CD4-positive, alpha-beta T cell (primary cell): ENCODE measurements at places on chromosomes 11 and 22.

GRCh38 chr11:101363706-101364275, 220.0 kb downstream of the TRPC6 start:
- H3K27me3 ChIP-seq, result no peaks in the 10 kb centered on the region
- H3K4me1 ChIP-seq, result no peaks in the 10 kb centered on the region
- H3K36me3 ChIP-seq, result no peaks in the 10 kb centered on the region
- H3K4me3 ChIP-seq, result no peak overlapping the region

- no peaks in the 10 kb centered on the region for H3K4me1 ChIP-seq
- H3K27me3 ChIP-seq, result no peaks in the 10 kb centered on the region
- no peak overlapping the region for H3K4me3 ChIP-seq
- no peaks in the 10 kb centered on the region for H3K36me3 ChIP-seq
Observed at GRCh38 chr11:133175103-133175502, 357.2 kb downstream of the OPCML start.

DNA sequence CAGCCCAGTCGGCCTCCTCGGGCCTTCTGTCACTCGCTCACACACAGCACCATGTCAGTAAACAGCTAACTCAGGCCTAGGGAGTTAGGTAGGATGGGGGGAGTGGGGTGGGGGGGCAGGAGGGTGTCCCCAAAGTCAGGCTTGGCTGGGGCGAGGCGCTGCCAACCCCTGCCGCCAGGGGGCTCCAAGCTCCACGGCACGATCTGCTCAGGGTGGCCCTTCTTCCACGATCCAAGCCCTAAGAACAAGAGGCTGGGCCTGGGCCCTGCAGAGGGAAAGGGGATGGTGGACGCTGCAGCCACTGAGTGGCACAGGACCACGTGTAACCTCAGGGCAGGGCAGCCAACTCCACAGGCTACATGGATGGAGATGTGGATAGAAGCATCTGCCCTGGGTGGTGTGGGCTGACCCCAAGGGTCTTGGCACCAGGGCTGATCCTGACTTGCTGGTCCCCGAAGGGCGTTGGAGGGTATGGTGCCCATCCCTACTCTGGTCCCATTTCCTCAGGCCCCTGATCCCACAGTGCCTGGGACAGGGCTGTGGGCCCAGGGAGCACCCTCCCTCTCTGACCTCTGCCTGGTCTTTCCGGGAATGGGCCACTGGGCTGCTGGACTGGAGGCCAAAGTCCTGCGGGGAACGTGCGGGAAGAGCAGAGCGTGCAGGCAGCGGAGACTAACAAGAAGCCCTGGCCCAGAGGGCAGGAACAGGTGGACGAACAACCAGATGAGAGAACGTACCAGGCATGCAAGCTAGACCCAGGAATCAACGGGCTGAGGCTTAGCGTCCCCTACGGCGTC, 29.1 kb upstream of the TXNRD2 start:
- peaks cover 18% of the 10 kb centered on the region for H3K4me1 ChIP-seq
- peaks cover 12% of the 10 kb centered on the region for H3K36me3 ChIP-seq

GRCh38 chr11:39810358-39810757, 1649.1 kb downstream of the LRRC4C start:
- H3K36me3 ChIP-seq, result no peaks in the 10 kb centered on the region
- H3K4me3 ChIP-seq, result no peak overlapping the region
- H3K4me1 ChIP-seq, result no peaks in the 10 kb centered on the region
- H3K27me3 ChIP-seq, result no peaks in the 10 kb centered on the region
- no peak overlapping the region for H3K27ac ChIP-seq
- DNase-seq, result no peak

DNA sequence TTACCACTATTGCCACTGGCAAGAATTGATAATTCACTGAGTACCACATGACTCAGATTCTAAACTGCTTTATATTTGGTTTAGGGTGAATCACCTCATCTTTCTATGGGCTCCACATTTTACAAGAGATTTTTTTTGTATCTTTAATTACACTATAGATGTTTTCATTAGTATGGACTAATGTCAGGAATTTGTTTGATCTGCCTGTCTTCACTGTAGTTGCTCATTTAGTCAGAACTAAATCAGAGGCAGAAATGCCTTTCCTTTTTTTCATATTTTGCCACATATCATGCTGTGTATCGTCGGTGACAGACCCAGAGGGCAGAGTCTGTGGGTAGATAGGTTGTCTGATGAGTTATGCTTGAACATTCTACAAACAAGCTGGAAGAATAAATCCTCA, 524.1 kb downstream of the METTL15 start:
- H3K4me1 ChIP-seq, result no peaks in the 10 kb centered on the region
- H3K4me3 ChIP-seq, result no peak overlapping the region

DNA sequence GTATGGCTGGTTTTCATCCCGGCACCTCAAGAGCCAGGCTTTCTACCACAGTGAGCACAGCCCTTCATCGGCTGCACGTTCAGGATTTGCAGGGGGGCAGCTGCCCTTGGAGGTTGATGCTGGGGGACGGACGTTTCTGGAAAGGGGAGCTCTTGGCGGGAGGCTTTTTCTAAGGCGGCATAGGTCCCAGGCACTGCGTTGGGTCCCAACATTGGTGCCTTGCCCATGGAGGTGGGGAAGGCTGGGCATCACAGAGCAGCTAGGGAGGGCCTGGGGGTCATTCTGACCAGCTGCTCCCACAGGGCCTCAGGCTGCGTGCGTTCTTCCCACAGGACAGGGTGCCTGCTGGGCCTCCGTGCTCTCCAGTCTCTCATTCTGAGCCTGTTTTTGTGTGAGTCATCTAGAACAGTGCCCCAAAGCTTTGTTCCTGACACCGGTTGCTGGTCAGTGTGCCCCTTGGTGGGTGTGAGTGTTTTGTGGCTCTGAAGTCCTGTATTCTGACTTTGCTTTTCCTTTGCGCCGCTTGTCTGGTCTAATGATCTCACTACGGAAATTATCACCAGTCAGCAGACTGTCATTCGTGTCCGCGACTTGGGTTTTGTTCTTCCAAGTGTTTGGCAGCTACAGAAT, 275.9 kb downstream of the TBC1D22A start:
- H3K27ac ChIP-seq, result no peak overlapping the region
- peaks cover 3% of the 10 kb centered on the region for H3K4me1 ChIP-seq
- no peaks in the 10 kb centered on the region for H3K27me3 ChIP-seq
- DNase-seq, result no peak
- H3K36me3 ChIP-seq, result peaks cover 6% of the 10 kb centered on the region

DNA sequence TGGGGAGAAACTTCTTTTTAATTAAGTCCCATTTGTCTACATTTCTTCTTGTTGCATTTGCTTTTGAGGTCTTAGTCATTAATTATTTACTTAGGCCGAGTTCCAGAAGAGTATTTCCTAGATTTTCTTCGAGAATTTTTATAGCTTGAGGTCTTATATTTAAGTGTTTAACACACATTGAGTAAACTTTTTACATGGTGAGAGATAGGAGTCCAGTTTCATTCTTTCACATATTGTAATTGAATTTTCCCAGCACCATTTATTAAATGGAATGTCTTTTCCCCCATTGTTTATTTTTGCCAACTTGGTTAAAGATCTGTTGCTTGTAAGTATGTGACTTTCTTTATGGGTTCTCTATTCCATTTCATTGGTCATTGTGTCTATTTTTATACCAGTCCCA, 1344.0 kb upstream of the RAG2 start:
- H3K27ac ChIP-seq, result no peak overlapping the region
- no peak overlapping the region for H3K4me3 ChIP-seq
- DNase-seq, result no peak
- no peaks in the 10 kb centered on the region for H3K4me1 ChIP-seq
- no peaks in the 10 kb centered on the region for H3K27me3 ChIP-seq
- no peaks in the 10 kb centered on the region for H3K36me3 ChIP-seq

DNA sequence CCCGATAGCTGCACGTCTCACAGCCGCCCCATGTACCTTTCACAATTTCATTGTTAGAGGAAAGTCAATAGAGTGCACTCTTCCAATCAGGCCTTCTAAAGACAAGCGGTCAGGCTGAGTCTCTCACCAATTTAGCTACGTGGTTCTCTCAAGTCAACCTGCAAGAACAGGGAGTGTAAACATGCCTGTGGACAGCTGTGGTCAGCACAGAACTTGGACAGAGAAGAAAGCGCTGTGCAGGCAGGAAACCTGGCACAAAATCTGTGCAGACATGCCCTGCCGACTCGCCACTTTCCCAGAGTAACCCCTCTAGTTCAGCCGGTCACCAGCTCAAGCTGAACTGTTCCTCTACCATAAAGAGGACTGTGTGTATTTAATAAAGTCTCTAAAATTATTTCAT, 39.5 kb downstream of the CHKA start:
- H3K4me1 ChIP-seq, result no peaks in the 10 kb centered on the region
- H3K36me3 ChIP-seq, result no peaks in the 10 kb centered on the region
- no peak for DNase-seq
- H3K27ac ChIP-seq, result no peak overlapping the region
- no peak overlapping the region for H3K4me3 ChIP-seq

DNA sequence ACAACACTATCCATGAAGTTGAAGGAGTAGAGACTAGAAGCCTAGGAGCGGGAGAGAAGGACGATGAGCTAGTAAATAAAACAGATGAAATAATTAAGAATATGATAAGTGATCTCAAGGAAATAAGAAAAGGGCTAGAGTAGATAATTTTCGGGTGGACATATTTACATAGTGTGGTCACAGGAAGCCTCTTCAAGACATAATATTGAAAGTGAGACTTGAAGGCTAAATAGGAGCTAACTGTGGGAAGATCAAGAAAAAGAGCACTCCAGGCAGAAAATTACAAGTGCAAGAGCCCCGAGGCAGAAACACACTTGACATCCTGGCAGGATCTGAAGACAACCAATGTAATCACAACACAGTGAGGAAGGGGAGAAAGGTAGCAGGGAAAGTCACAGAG, 11.9 kb upstream of the PPFIBP2 start:
- H3K4me3 ChIP-seq, result no peak overlapping the region
- no peaks in the 10 kb centered on the region for H3K4me1 ChIP-seq
- no peak overlapping the region for H3K27ac ChIP-seq
- DNase-seq, result no peak
- H3K36me3 ChIP-seq, result no peaks in the 10 kb centered on the region

GRCh38 chr11:79253280-79253679, 187.6 kb downstream of the TENM4 start:
- H3K36me3 ChIP-seq, result no peaks in the 10 kb centered on the region
- no peaks in the 10 kb centered on the region for H3K4me1 ChIP-seq
- H3K27ac ChIP-seq, result no peak overlapping the region

DNA sequence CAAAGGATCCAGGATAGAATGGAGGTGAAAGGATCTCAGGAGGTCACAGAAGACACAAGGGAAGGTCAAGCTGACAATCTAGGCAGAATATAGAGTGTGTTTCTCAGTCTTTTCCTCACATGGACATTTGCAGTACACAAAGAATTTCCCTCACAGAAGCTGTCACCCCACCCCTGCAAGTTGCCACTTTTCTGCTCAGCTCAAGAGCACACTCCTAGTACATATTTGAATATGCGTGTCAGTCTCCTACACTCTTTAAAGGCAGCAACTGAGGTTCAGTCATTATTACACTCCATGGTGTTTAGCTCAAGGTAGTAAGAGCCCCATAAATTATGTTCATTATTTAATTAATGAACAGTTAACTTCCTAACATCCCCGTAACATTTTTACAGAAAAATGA, 59.1 kb downstream of the ETS1 start:
- DNase-seq, result no peak
- H3K27me3 ChIP-seq, result no peaks in the 10 kb centered on the region
- no peaks in the 10 kb centered on the region for H3K36me3 ChIP-seq
- H3K27ac ChIP-seq, result no peak overlapping the region

DNA sequence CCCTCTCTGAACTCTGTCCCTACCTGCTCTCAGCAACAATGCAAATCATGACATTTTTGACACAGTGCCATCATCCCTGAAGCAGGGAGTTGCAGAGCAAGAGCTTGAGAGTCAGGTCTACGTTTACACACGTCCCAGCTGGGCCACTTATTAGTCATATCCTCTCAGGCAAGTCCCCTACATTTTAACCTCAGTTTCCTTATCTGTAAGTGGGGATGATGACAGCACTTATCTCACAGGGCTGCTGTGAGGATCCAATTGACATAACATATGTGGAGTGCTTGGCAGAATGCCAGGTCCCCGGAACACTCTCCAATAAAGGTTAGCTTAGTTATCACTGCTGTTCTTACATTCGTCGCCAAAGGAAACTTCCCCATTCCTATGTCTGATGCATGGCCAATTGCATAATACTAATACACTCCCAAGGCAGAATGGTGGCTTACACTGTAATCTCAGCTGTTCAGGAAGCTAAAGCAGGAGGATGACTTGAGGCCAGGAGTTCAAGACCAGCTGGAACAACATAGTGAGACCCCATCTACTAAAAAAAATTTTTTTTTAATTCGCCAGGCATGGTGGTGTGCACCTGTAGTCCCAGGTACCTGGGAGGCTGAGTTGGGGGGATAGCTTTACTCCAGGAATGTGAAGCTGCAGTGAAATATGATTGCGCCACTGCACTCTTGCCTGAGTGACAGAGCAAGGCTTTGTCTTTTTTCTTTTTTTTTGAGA, 16.6 kb downstream of the ASCC2 start:
- H3K4me3 ChIP-seq, result no peak overlapping the region
- H3K36me3 ChIP-seq, result peaks cover 71% of the 10 kb centered on the region
- no peaks in the 10 kb centered on the region for H3K4me1 ChIP-seq
- no peak overlapping the region for H3K27ac ChIP-seq
- DNase-seq, result no peak
- H3K27me3 ChIP-seq, result no peaks in the 10 kb centered on the region

- DNase-seq, result no peak
- H3K27ac ChIP-seq, result no peak overlapping the region
- H3K27me3 ChIP-seq, result no peaks in the 10 kb centered on the region
- H3K4me3 ChIP-seq, result no peak overlapping the region
- H3K4me1 ChIP-seq, result peaks cover 3% of the 10 kb centered on the region
- H3K36me3 ChIP-seq, result no peaks in the 10 kb centered on the region
Observed at GRCh38 chr11:118859973-118860372, 23.7 kb upstream of the CXCR5 start.

DNA sequence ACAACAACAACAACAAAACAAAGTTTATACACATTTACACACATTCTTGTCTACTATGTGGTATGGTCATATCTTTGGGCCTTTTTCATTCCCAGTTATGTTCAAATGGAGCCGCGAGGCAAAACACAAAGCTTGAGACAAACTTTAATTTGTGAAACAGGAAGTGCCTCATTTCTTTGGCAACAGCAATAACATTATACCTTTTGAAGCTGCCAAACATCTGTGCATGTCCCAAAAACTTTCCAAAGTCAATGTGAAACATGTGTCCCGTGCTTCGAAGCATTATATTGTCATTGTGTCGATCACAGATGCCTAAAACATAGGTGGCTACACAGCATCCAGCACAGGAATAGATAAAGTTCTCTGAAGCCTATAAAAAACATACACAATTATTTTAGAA, 25.0 kb upstream of the RPS13 start:
- no peak overlapping the region for H3K4me3 ChIP-seq
- H3K36me3 ChIP-seq, result peaks cover 37% of the 10 kb centered on the region
- no peak overlapping the region for H3K27ac ChIP-seq
- DNase-seq, result no peak
- no peaks in the 10 kb centered on the region for H3K27me3 ChIP-seq

DNA sequence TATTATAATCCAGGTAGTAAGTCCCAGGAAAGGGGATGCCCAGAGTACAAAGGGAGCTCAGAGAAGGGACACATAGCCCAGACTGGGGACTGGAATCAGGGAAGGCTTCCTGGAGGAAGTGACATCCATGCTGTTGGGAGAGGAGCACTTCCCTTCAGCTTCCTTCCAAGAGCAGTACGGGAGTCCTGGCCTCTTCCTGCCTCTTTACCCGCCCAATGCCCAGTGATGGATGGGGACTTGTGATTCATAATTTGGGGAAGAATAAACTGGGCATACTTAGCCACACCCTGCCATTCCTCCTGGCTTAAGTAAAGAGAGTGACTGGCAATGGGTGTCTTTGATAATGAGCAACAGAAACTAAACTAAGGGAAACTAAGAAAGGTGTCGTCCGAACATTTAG, 11.5 kb downstream of the C11orf91 start:
- H3K27me3 ChIP-seq, result peaks cover 3% of the 10 kb centered on the region
- H3K36me3 ChIP-seq, result no peaks in the 10 kb centered on the region
- DNase-seq, result no peak
- H3K4me1 ChIP-seq, result no peaks in the 10 kb centered on the region
- no peak overlapping the region for H3K27ac ChIP-seq
